ENCODE measurements at places on chromosomes 7 and 10.

- peak; percentile 12 for DNase-seq
Measured at GRCh38 chr10:114437473-114438292, 33.4 kb upstream of the AFAP1L2 start.

DNA sequence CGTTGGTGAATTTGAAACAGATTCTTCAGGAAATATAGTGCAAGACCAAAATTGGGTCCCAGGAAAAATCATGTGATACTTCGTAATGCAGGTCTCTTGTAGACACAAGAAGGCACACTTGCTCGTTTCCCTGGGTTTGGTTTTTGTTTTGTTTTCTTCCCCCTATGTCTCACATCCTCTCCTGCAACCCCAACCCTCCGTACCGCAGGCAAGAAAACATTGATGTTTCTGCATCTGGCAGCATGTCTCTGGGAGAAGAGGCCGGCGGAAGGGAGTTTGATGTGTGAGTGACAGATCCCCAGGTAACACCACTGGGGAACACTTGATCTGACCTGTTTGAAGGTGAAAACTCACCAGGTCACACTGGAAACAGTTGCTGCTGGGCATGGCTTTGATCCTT is 718.5 kb downstream of the AUTS2 start:
- DNase-seq, result no peak

DNA sequence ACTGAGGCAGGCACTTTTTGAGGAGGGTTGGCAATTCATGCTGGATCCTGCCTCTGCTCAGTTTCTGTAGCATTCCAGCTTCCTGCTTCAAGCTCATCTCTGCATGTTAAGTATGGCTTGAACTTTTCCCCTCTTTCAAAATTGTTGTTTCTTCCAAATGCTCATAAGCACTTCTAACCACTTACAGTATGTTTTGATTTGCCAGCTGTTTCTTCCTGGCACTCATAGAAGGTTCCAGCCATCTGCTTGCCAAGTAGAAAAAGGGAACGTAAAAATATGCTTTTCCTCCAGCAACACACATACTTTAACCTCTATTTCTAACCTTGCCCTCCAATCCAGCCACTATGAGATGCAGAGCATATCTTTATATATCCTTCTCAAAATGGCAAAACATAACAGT is 692.6 kb upstream of the COBL start:
- no peak for DNase-seq

DNA sequence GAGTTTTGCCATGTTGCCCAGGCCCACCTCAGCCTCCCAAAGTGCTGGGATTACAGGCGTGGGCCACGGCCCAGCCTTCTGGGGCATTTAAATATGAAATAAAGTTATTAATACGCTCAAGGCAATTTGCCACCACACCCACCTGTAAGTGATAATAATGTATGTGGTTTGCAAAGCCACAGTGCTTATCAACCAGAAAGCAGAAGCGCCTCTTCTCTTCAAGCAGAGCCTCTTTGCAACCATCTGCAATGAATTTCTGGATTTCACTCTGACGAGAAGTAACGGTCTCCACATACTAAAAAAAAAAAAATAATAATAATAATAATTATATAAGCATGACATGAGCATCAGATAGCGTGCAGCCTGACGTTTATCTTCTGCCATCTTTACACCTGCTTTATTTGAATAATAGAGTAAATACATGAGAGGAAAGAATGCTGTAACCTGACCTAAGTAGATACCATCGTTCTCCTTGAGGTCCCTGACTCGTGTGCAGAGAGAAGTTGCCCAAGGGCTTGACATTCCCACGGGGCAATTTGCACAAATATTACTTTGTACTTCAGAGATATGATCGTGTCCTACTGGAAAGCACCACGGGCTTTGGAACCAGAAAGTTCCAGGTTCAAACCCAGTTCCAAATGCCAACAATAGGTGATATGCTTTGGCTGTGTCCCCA is 34.0 kb downstream of the BRI3 start:
- no peak for DNase-seq

GRCh38 chr10:8301333-8301732 is 246.8 kb downstream of the GATA3 start:
- DNase-seq, result no peak

- peak; percentile 58 for DNase-seq
Measured at GRCh38 chr7:65798111-65799075, 74.5 kb upstream of the VKORC1L1 start.

GRCh38 chr10:133144771-133145170 is 15.2 kb upstream of the KNDC1 start:
- DNase-seq, result no peak

GRCh38 chr10:65394502-65395297 is 1531.1 kb upstream of the LRRTM3 start:
- DNase-seq, result no peak

GRCh38 chr7:129640400-129640799 is 28.9 kb downstream of the NRF1 start:
- DNase-seq, result no peak

DNA sequence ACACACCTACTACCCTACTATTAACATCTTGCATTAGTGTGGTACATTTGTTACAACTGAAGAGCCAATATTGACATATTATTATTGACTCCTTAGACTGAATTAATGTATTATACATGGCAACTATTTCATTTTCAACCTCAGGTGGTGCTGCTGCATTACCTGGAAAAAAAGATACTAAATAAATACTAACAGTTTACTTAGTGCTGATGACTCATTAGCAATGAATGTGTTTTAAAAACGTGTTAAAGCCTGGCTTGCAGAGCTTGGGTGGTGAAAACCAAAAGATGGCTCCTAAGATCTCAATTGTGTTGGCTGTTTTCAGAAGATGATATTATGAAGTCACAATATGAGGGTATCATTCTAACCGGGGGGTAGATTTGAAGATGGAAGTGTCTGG is 34.8 kb downstream of the CFAP43 start:
- DNase-seq, result no peak

- DNase-seq, result no peak
Measured at GRCh38 chr7:111333010-111333409, 229.3 kb downstream of the IMMP2L start.

DNA sequence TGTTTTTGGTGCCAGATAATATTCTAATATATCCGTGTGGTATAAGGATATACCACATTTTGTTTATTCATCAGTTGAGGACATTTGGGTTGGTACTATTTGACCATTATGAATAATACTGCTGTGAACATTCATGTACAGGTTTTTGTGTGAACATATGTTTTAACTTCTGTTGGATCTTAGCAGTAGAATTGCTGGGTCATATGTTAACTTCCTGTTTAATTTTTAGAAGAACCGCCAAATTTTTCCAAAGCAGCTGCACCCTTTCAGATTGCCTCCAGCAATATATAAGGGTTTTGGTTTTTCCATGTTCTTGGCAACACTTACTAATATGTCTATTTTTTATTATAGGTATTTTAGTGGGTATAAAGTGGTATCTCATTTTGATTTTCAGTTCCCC is 22.8 kb downstream of the VPS26A start:
- peak; percentile 20 for DNase-seq

DNA sequence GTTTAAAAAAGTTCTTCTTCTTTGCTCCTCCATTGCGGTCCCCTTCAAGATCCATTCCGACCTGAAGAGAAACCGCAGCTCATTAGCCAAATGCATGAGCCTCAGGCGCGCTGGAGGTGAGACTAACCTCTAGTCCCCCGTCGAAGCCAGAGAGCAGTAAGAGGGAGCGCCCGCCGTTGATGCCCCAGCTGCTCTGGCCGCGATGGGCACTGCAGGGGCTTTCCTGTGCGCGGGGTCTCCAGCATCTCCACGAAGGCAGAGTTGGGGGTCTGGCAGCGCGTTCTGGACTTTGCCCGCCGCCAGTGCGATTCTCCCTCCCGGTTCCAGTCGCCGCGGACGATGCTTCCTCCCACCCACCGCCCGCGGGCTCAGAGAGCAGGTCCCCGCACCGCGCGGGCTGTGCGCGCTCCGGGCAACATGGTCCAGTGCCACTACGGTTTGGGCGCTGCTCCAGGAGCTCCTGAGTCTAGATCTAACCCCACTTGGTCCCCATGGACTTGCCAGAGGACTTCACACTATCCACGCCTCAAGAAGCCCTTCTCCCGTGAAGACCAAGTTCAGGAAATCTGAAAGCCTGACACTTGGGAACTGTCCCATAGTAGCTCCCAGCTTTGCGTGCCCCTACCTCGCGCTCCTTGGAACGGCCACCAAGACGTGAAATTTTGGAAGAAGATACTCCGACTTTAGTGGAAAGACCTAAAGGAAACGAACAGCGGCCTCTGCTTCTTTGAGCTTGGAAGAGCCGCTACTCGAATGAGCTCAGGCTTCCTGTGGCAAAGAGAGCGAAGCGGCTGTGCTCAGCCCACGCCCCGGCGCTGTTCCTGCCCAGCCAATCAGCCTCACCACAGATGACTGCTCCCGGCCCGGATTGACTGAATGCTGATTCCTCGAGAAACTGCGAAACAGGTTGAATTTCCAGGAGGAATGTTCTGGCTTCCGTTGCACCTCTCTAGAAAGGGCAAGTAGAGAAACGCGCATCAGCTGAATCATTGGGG is at the start of gene ABCB1:
Gene ABCB1 (minus strand): TSS at position 755 of the 995 bp plus-strand sequence. CDS start 700 bp downstream, at position 55.
- no peak for DNase-seq

- DNase-seq, result no peak
Measured at GRCh38 chr10:52599551-52600200, 172.9 kb downstream of the MBL2 start.

GRCh38 chr7:2431260-2431867 is 28.0 kb downstream of the CHST12 start:
- peak; percentile 75 for DNase-seq

DNA sequence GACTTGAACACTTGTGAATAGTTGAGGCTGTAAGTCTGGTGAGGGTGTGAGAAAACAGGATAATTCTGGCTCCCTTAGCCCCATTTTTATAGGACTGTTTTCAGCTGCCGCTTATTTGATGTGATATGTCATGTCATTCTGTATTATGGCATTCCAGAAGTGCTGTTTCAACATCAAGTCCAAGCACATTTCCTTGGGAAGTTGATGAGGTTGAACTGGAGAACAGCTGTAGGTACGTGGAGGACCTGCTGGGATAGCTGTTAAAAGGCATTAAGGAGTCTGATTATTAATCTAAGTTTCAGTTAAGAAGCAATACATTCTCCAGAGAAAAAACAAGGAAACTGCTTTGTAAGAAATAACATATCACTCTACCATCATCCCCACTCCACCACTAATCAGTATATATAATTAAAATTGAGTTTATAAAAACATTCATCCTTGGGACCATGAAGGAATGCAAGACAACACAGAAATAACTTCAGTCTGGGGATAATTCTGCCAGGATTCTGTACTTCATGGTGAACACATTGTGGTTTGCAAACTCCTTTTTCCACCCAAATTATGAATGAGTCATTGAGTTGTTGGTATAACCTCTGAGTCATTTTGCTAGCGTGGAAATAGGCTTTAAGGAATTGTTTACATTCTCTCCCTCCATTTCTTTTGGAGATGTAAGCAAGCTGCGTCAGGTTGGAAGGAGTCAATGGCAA is 39.9 kb upstream of the TMEM229A start:
- DNase-seq, result peak; percentile 5

DNA sequence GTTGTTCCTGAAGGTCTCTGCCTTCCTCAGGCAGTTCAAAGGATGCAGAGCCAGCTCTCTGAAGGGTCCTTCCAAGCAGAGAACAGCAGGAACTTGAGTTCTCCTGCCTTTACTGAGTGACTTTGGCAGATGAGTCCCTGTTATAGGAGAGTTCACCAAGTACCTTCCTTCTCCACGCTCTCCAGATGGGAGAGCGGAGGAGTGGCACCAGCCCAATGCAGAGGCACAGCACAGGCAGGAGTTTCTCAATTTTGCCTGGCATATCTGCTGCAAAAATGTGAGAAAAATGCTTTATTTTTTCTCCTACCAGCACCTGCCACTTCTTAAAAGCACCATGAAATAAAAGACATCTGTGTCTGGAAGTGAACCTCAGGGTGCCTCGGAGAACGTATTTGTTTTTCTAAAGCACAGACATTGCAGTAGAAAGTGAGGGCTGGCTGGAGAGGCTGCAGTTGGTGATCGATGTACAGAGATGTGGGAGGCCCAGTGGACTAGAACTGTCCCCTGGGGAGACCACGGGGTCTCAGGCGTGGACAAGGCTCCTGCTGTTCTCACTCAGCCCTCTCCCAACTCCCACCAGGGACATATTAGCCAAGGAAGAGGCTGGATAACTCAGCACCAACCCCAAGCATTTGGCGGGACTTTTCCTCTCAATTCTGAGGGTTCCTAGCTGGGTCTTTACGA is 174.5 kb downstream of the WDR37 start:
- no peak for DNase-seq

- DNase-seq, result no peak
Measured at GRCh38 chr7:17601921-17602320, 303.5 kb downstream of the AHR start.

- DNase-seq, result peak; percentile 22
Measured at GRCh38 chr7:91446819-91447218, 182.6 kb downstream of the FZD1 start.
